ENCODE measurements at places on chromosomes 1 and 21. TPM values are rescaled to one million over a fixed set of nuclear protein-coding genes. Genes with fewer than 3 reads are reported as not detected.

PPT1 gene
- total RNA-seq = 24.9 TPM

DNA sequence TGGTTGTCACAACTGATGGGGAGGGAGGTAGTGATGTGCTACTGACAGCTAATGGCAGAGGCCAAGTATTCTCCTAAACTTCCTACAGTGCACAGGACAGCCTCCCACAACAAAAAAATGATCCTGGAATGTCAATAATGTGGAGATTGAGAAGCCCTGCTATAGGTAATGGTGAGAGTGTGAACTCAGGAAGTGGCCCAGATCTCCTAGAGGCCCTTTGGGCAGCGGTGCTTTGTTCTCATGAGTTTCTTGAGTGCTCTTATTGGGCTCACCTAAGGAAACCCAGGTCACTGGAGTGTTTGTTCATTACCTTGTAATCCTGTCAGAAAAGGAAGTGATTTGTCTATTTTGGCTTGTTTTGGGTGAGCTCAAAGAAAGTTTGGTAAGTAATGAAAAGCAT is 5.9 kb downstream of the OTUD3 start:
- no peak for DNase-seq

GRCh38 chr1:160226623-160227022 is 21.4 kb downstream of the PEA15 start:
- DNase-seq = no peak

ELF3 gene
- total RNA-seq = 2.0 TPM

AKR7A3 gene
- total RNA-seq = 1.5 TPM

- no peak for DNase-seq
Measured at GRCh38 chr1:98702976-98703375, 41.5 kb downstream of the SNX7 start.

OR2L8 gene
- total RNA-seq = not detected

DNA sequence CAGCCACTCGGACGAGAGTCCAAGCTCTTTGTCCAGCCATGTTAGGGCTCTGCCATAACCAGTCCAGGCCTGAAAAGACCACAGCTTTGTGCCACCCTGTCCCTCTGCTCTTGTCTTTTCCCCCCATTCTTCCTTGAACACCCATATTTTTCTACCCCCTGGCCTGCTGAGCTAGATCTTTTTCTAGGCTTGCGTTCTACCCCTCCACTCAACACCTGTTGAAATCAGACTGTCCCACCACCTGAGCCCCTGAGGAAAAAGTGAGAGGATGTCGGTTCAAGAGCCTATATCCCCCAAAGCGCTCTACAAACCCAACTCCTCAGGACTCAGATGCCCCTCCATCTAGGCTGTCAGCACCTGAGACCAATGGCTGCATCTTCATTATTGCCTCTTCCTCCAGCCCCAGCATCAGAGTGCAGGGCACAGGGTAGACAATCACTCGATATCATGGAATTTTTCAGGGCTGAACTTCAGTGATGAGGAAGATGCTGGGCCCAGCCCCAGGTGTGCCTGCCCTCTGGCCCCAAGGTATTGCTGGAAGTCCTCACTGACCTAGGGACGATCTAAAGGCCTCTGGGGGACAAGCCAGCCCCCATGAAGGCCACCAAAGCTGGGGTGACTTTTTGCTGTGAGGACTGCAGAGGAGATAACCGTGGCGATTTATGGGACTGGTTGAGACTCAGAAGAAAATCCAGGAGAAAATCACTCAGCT is 75.3 kb downstream of the CD247 start:
- peak; percentile 11 for DNase-seq

- DNase-seq = no peak
Measured at GRCh38 chr1:247679639-247680038, at the start of gene OR13G1. TSS of gene OR13G1 (minus strand) at chr1:247679739. CDS start at chr1:247673041, 6,698 bp downstream.

AGMAT gene
- 0.66 TPM for total RNA-seq

SNRPE gene
- 54.4 TPM for total RNA-seq

TAS1R3 gene
- total RNA-seq = 0.66 TPM

DNALI1 gene
- not detected for total RNA-seq

DNA sequence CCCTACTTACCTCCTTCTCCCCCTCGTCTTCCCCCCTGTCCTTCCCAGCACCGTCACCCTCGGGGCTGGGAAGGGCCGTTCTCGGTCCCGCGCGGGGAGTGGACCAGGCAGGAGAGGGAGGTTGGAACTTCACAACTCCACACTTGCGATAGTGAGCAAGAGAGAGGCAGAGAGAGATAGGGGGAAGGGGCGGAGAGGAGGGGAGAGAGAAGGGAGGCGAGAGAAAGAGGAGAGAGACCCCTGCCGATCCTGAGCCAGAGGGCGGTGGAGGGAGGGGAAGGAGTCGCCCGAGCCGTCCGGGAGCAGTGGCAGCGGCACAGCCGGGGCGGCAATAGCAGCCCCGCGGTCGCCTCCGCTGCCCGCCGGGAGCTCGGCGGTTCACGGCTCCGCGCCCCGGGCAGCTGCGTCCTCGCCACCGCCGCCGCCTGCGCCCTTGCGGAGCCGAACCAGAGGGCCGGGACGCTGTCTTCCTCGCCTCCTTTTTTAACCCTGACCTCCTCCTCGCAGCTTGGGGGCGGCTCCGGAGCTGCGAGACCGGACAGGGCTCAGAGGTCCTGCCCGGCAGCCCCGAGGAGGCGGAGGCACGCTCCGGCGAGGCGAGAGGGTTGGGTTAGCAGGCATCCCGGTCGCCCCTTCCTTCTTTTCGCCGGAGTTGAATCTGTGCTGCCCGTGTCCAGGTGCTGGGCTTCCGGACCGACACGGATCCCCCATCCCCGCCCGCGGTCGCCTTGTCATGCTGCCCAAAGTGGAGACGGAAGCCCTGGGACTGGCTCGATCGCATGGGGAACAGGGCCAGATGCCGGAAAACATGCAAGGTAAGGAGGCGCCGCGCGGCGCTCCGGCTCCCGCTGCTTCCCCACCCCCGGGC is 11.7 kb downstream of the NR5A2 start:
- DNase-seq = no peak

MTARC2 gene
- total RNA-seq = 0.33 TPM

- no peak for DNase-seq
Measured at GRCh38 chr1:47399846-47400155, 16.3 kb upstream of the FOXE3 start.

- no peak for DNase-seq
Measured at GRCh38 chr1:164930241-164930640, 371.3 kb downstream of the PBX1 start.

DNA sequence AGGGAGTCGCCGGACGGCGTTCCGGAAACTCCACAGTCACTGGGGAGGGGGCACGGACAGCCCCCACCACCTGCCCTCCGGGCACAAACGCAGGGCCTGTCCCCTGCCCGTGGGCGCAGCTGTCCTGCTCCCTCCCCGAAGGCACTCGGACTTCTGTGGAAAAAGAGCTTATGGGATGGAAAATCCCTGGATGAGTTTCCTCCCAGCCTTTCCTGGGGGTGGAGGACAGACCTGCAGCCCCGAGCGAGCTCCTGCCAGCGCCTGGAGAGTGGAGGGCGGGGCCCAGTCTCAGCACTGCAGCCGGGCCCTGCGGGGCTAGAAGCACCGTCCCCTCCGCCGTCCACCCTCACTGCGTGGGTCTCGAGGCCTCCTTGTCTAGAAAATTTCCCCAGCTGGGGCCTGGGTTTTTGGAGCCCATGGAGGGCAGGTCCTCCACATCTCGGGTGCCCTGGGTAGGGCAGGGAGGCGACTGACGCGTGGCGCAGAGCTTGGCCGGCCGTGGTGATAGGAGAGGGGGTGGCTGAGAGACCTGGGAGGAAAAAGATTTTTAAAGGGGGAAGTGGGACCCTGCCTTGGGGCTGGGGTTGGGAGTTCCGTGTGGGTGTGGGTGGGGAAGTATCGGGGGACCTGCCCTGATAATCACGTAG is 6.4 kb upstream of the COL6A1 start:
- DNase-seq = peak; percentile 28

TCHHL1 gene
- total RNA-seq = not detected

DNA sequence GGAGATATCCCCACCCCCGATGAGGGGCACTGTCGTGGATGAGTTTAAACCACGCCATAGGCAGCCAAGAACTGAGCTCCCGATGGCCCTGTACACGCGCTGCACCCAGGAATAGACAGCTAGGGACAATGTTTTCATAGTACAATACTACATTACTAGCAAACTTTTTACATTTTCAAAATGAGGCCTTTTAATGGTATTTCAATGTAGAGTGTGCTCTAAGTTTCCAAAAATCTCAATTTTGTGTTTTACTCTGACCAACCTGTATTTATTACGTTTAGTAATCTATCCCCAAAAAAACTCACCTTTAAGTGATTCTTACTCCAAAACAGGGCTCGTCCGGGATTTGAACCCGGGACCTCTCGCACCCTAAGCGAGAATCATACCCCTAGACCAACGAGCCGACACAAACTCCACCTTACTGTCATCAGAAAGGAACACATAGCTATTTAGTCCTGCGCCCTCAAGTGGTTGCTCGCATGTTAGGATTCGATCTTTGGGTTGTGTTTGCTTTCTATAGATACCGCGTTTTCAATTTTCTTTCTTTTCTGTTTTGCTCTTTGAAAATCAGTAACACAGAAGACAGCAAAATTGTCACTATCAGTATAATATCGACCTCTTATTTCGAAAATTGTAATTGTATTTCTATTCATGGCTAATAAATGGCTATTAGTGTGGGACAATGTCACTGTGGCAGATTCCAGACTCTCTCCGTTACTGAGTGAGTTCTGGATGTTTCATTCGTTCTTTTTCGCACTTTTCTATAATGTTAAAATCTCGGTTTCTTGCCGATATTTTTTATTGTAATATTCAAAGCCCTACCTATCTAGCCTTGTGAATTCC is 6.4 kb upstream of the MPZL1 start:
- peak; percentile 96 for DNase-seq

RORC gene
- total RNA-seq = 0.78 TPM
